ENCODE measurements at places on chromosomes 13 and 19. TPM values are rescaled to one million over a fixed set of nuclear protein-coding genes. Genes with fewer than 3 reads are reported as not detected.

The CNFN gene
- total RNA-seq, result not detected

The ZNF729 gene
- not detected for total RNA-seq

The CEBPA gene
- 0.12 TPM for total RNA-seq

The RNF113B gene
- total RNA-seq, result not detected

The PSG7 gene
- total RNA-seq, result not detected

The FAM83E gene
- total RNA-seq, result 0.38 TPM

The PPM1N gene
- total RNA-seq, result 0.35 TPM

The CRLF1 gene
- 14.7 TPM for total RNA-seq

The CAPN12 gene
- total RNA-seq, result 0.08 TPM

The VSTM1 gene
- not detected for total RNA-seq

The ZNF223 gene
- 4.2 TPM for total RNA-seq

The PSG2 gene
- not detected for total RNA-seq

The SSC5D gene
- total RNA-seq, result 5.7 TPM

The SLC8A2 gene
- total RNA-seq, result not detected

The SERPINE3 gene
- not detected for total RNA-seq

The MRPS12 gene
- total RNA-seq, result 42.7 TPM

The DHRS12 gene
- 2.3 TPM for total RNA-seq

The TTC9B gene
- not detected for total RNA-seq

The HSPB6 gene
- total RNA-seq, result 44.7 TPM

The CPAMD8 gene
- total RNA-seq, result 0.12 TPM

The DMPK gene
- 28.9 TPM for total RNA-seq

The RNF17 gene
- 0.30 TPM for total RNA-seq

The LILRA1 gene
- not detected for total RNA-seq

The MAMSTR gene
- 0.12 TPM for total RNA-seq

The ERICH6B gene
- not detected for total RNA-seq

The TTYH1 gene
- not detected for total RNA-seq

The ERFL gene
- under 0.01 TPM for total RNA-seq

The TMPRSS9 gene
- not detected for total RNA-seq

The MUC16 gene
- total RNA-seq, result not detected

The SPTBN4 gene
- 1.2 TPM for total RNA-seq

The NOTCH3 gene
- 42.6 TPM for total RNA-seq

The ZNF443 gene
- 2.9 TPM for total RNA-seq

The ZNF432 gene
- total RNA-seq, result 6.1 TPM

The OR7C1 gene
- total RNA-seq, result not detected

The LRRC63 gene
- under 0.01 TPM for total RNA-seq

The MYH14 gene
- not detected for total RNA-seq

The ANKLE1 gene
- total RNA-seq, result 0.38 TPM

The CEACAM19 gene
- 3.2 TPM for total RNA-seq

The PPFIA3 gene
- total RNA-seq, result 2.1 TPM

The HSD17B14 gene
- total RNA-seq, result 5.3 TPM

The ACER1 gene
- not detected for total RNA-seq

The MTUS2 gene
- total RNA-seq, result 0.30 TPM

The MAB21L1 gene
- total RNA-seq, result 5.5 TPM

The ZNF430 gene
- total RNA-seq, result 4.3 TPM

The BEST2 gene
- total RNA-seq, result not detected

The FPR2 gene
- total RNA-seq, result not detected

The ACP5 gene
- total RNA-seq, result 0.08 TPM

The SUGT1 gene
- 19.4 TPM for total RNA-seq

The ZNF14 gene
- 4.9 TPM for total RNA-seq

The CEACAM1 gene
- total RNA-seq, result not detected

The RDH8 gene
- not detected for total RNA-seq

The ZNF417 gene
- total RNA-seq, result 18.7 TPM

The PEAK3 gene
- total RNA-seq, result not detected

The CLDN10 gene
- not detected for total RNA-seq

The RFPL4AL1 gene
- total RNA-seq, result not detected

The ZSWIM4 gene
- total RNA-seq, result 2.2 TPM

The SHC2 gene
- 4.1 TPM for total RNA-seq
